MV-4-11 (cell line): ENCODE measurements at places on chromosomes 3 and 15.

GRCh38 chr3:365268-365667, 168.7 kb downstream of the CHL1 start:
- DNase-seq = no peak

GRCh38 chr15:26087881-26088280, 224.8 kb upstream of the ATP10A start:
- no peak for DNase-seq

DNA sequence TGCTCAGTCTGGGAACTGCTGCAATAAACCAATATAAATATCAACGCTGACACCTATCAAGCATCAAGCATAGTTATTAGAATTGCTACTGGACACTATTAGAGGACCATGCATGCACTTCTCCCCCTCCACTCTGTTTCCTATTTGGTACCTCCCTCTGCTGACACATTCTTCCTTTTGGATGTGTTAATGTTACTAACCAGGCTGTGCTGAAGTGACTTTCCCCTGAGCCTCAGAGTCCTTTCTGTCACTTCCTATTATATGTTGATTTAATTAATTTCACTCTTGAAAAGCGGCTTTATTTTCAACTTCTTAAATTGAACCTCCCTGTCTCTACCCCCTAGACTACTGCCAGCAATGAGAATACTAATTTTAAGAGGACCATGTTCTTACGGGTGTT, 379.1 kb downstream of the MCTP2 start:
- no peak for DNase-seq

DNA sequence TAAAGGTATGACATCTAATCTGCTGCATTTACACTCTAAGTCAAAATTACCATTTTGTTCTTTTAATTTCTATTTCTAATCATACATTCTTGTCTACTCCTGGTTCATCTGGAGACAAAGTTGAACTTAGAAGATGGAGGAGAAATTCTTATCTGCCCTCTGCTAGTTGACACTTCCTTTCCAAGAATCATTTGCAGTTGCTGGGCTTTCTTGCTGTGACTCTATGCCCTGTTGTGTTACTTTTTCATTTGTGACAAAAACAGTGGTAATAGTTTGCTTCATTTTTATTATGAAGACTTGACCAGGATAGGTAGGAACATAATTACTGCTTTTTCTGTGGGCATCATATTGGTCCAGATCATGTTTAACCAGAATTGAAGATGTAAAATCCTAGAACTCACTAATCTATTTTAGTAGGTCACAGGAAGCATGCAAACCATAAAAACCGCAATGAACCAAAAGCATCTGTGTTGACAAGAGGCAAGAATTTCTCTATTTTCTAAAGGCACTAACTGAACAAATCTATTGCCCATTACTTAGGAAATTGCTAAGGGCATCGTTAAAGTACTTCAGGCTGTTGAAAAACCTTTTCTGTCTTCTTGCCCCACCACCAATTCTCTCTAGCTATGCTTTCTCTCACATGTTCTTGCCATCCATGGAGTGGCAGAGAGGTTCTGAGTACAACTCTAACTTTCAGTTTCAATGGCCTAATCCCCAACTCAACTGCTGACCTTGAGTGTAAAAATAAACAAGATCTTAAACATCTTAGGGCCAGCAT, 4.2 kb upstream of the CCR2 start:
- peak; percentile 91 for DNase-seq

GRCh38 chr3:126546549-126547239, 12.0 kb downstream of the C3orf22 start:
- DNase-seq = no peak

GRCh38 chr3:20039765-20040547, at the start of gene KAT2B:
Gene KAT2B, plus strand, starts transcription at chr3:20040446. Its CDS starts 32 bp downstream, at chr3:20040478.
- DNase-seq = peak; percentile 62

- DNase-seq = no peak
These were observed 70.7 kb downstream of the DCLK3 start for GRCh38 chr3:36693670-36694069.

DNA sequence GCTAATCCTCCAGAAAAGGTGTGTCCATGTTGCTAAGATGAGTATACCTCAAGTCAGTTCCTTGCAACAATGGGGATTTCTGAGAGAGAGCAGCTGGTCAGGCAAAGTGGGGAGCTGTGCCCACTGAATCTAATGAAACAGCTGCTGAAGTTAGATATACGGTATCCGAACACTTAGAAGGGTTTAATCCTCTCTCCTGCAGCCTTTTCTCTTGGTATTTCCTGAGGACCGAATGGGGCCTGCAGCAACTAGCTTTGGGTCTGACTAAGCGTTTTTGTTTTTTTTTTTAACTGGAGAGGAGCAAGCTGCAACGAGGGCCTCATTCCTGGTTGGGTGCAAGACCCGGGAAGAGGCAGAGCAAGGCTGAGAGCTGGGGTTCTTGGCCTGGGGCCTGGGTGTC, 37.6 kb upstream of the BNC1 start:
- DNase-seq = no peak

GRCh38 chr3:152419748-152420147, 151.0 kb downstream of the MBNL1 start:
- no peak for DNase-seq

GRCh38 chr15:71997691-71998090, 120.3 kb downstream of the MYO9A start:
- DNase-seq = no peak

- no peak for DNase-seq
These were observed 198.0 kb downstream of the PDE8A start for GRCh38 chr15:85179700-85180099.

DNA sequence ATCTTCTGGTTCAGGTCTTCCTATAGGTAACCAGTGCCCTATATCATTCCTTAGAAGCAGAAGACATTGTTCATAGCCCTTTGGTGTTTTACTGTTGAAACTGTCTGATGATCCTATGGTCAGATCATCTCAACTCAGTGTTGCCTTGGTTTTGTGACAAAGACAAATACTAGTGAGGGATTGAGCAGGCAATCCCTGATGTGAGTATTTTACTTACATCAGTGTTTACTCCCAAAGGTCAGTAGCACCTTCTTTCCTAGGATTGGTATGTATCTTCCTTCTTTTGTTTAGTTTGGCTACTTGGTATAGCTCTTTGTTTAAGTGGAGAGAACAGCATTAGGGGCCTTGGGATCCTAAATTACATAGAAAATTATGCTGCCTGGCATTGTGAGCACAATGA, 41.1 kb downstream of the BBS4 start:
- DNase-seq = no peak

- DNase-seq = no peak
These were observed 4.2 kb downstream of the ZIC4 start for GRCh38 chr3:147402159-147402558.

GRCh38 chr3:68904578-68904977, 27.8 kb downstream of the TAFA4 start:
- no peak for DNase-seq
